Stimulated activated CD4-positive, alpha-beta T cell treated with anti-CD3 and anti-CD28 coated beads, Interleukin-1b, Interleukin-23, amount 100 ng/mL, for 4 hours (primary cell): ENCODE measurements at places on chromosomes 16 and 17.

GRCh38 chr16:4372578-4373355, 1.1 kb downstream of the VASN start:
- no peak for DNase-seq

DNA sequence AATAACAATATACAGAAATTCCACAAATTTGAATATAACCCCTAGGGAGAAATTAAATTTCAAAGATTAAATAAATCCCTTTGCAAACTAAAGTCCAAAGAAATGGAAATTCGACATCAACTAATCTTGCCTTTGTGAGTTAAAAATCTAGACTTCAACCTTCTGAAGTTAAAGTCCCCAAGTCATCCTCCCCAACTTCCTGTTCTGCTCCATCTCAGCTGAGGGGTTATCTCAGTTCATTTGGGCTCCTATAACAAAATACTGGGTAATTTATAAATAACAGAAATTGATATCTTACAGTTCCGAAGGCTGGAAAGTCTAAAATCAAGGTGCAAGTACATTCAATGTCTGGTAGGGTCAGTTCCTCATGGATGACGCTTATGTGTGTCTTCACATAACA, 22.8 kb upstream of the KDM6B start:
- no peak for DNase-seq

DNA sequence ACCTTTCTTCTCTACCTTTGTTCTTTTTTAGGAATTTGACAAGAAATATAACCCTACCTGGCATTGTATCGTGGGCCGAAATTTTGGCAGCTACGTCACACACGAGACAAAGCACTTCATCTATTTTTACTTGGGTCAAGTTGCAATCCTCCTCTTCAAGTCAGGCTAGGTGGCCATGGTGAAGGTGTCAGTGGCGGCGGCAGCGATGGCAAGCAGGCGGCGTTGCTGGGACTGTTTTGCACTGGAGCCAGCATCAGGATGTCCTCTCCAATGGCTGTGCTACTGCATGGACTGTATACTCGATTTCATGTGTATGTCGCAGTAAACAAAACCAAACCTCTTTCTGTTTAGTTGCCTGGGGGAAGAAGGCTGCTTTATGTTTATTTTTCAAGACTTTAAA, 5.9 kb downstream of the DYNLL2 start:
- no peak for DNase-seq

GRCh38 chr16:10878328-10878643, 1.3 kb downstream of the CIITA start:
- no peak for DNase-seq

DNA sequence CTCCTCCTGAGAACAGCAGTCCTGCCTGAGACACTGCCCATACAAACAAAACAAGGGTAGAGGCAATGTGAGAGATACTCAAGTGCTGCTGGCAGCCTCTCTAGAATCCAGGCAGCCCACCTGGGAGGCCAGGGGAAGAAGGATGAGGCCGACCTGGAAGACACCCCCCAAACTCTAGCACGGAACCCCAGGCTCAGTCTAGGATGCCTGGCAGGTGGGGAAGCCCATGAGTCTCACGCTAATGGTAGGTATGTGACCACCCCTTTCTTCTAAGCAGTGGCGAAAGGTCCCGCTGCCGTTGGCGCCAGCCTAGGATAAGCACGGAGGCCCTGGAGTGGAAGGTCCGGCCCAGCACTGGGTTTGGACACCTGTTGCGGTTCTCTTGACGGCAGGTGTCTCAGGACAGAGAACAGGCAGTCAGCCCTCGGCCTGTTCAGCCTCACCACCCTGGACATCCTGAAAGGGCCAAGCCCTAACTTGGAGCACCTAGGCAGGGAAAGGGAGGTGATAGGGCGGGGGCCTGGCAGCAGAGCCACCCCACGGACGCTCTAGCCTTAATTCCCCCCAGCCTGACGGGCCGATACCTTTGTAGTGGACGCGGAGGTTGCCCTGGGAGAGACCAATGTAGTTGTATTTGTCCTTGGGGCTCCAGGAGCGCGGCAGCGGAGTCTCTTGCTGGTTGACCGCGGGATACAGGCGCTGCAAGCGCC, 487 bp downstream of the RANBP10 start:
- DNase-seq, result peak; percentile 6

- DNase-seq, result no peak
Observed at GRCh38 chr17:8125947-8126490, 2.1 kb upstream of the HES7 start.

DNA sequence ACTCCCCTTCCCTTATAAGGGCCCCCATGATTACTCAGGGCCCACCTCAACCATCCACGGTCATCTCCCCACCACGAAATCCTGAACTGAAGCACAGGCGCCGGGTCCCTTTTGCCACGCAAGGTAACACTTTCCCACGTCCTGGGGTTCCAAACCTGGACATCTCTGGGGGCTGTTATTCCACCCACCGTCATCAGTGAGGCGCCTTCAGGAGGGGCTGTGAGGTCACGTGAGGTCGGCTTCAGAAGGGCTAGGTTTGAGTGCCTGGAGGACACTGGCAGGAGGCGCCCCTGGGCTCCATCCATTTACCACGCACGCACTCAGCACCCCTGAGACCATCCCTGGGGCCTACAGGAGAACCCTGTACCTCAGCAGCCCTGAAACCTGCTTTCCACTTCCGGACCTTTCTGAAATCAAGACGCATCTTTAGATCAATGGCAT, 4.1 kb downstream of the CD2BP2 start:
- DNase-seq, result no peak
